ENCODE measurements at places on chromosomes 3 and 15. TPM values are rescaled to one million over a fixed set of nuclear protein-coding genes. Genes with fewer than 3 reads are reported as not detected.

- DNase-seq = no peak
- H3K4me1 ChIP-seq = peaks cover 15% of the 10 kb centered on the region
- H3K4me3 ChIP-seq = peak overlapping the region; percentile 98
- peak overlapping the region; percentile 99 for H3K27ac ChIP-seq
- H3K36me3 ChIP-seq = peaks cover 20% of the 10 kb centered on the region
Observed at GRCh38 chr3:49006408-49007067, 653 bp upstream of the WDR6 start.

GRCh38 chr3:151379083-151379734 is 5.3 kb downstream of the P2RY12 start:
- peaks cover 2% of the 10 kb centered on the region for H3K4me1 ChIP-seq
- no peaks in the 10 kb centered on the region for H3K36me3 ChIP-seq
- no peak for DNase-seq
- H3K4me3 ChIP-seq = no peak overlapping the region
- no peak overlapping the region for H3K27ac ChIP-seq

GRCh38 chr15:40008061-40008765 is 30.8 kb downstream of the SRP14 start:
- no peak overlapping the region for H3K27ac ChIP-seq
- H3K36me3 ChIP-seq = peaks cover 49% of the 10 kb centered on the region
- no peak for DNase-seq
- H3K27me3 ChIP-seq = no peaks in the 10 kb centered on the region
- H3K4me3 ChIP-seq = no peak overlapping the region
- H3K4me1 ChIP-seq = no peaks in the 10 kb centered on the region

DNA sequence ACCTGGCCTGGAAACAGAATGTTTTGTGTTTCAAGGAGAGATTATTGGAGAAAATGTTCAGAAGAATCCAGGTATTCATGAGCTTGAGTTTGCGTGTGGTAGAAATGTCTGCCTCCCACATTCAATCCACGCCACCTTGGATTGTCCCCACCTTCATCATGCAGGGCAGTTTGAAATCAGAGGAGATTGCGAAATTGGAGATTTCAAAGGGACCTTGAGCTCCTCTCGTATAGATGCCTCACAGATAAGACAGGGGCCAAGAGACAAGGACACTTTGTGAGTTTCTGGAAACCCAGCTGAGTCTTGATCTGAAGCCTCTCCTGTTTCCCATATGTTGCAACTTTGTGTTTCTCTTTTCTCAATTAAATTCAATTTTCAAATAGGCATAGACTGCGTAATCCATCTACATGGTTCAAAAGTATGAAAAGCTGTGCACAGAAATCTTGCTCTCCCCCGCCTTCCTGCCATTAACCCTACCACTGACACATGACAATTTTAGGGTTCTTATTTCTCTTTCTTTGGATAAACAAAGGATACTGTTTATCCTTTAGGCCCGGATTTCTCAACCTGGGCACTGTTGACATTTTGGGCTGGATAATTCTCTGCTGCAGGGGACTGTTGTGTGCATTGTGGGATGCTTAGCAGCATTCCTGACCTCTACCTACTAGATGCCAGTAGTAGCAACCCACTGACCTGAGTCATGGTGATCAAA is 53.8 kb downstream of the CMTM8 start:
- H3K27me3 ChIP-seq = no peaks in the 10 kb centered on the region
- no peak overlapping the region for H3K4me3 ChIP-seq
- no peak overlapping the region for H3K27ac ChIP-seq

- DNase-seq = no peak
- H3K27me3 ChIP-seq = peaks cover 27% of the 10 kb centered on the region
- no peak overlapping the region for H3K27ac ChIP-seq
- peaks cover 13% of the 10 kb centered on the region for H3K4me1 ChIP-seq
Observed at GRCh38 chr15:70023769-70024491, 73.8 kb downstream of the TLE3 start.

GRCh38 chr15:67422296-67422695 is 98.6 kb upstream of the C15orf61 start:
- DNase-seq = no peak
- H3K4me1 ChIP-seq = peaks cover 2% of the 10 kb centered on the region
- no peak overlapping the region for H3K4me3 ChIP-seq
- no peaks in the 10 kb centered on the region for H3K27me3 ChIP-seq
- no peaks in the 10 kb centered on the region for H3K36me3 ChIP-seq

The IFRD2 gene
- 164 TPM for total RNA-seq

GRCh38 chr15:72778796-72779195 is 4.8 kb downstream of the ADPGK start:
- DNase-seq = no peak
- H3K4me3 ChIP-seq = no peak overlapping the region
- H3K4me1 ChIP-seq = peaks cover 45% of the 10 kb centered on the region
- H3K27me3 ChIP-seq = no peaks in the 10 kb centered on the region

The FGF12 gene
- total RNA-seq = not detected

- H3K27me3 ChIP-seq = no peaks in the 10 kb centered on the region
- no peak for DNase-seq
- peaks cover 11% of the 10 kb centered on the region for H3K36me3 ChIP-seq
Observed at GRCh38 chr15:76313731-76314130, 2.5 kb upstream of the ETFA start.

DNA sequence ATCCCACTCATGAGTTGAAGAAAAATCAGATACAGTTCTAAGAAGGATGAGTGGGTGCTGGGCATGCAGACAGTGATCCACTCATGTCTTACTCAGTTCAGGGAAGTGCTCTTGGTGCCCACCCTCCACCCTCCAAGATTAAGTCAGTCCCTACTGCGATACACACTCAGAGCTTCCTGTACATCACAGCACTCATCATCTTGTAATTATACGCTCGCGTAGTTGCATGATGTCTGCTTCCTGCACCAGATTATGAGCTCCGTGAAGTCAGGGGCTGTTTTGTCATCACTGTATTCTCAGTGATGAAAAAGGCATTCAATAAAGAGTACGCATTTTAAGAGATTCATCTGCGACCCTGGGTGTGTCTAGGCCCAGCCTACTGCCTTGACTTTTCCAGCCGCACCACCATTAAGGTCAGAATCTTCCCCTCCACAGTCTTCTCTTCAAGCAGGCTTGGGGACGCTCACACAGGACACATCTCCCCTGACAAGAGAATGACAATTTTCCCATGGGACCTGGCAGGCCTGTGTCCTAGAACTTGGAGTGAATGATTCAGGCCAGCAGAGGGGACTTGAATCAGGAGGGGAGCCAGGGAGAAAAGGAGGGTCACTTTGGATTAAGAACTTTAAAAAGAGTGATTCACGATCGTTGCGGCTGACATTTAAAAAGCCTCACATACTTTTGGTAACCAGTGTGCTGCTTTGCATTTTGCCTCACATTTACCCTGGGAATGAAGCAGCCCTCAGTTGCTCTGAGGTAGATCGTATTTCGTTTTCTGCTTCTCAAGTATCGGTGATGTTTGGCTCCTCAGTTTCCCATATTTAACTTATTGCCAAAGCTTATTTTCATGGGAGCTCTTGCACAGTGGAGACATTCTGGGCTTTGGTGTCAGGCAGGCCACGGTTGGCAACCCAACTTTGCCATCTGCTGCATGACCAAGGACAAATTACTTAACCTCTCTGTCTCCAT is 7.9 kb upstream of the PDE8A start:
- H3K36me3 ChIP-seq = no peaks in the 10 kb centered on the region
- peaks cover 17% of the 10 kb centered on the region for H3K27me3 ChIP-seq
- H3K4me3 ChIP-seq = no peak overlapping the region
- H3K27ac ChIP-seq = no peak overlapping the region

- H3K36me3 ChIP-seq = no peaks in the 10 kb centered on the region
- H3K4me1 ChIP-seq = no peaks in the 10 kb centered on the region
Observed at GRCh38 chr3:24905266-24905665, 410.6 kb upstream of the THRB start.

- peaks cover 6% of the 10 kb centered on the region for H3K4me1 ChIP-seq
- peaks cover 46% of the 10 kb centered on the region for H3K27me3 ChIP-seq
- peak overlapping the region; percentile 43 for H3K4me3 ChIP-seq
- H3K27ac ChIP-seq = no peak overlapping the region
- DNase-seq = no peak
- no peaks in the 10 kb centered on the region for H3K36me3 ChIP-seq
Observed at GRCh38 chr3:138960417-138960852, 13.4 kb downstream of the FOXL2NB start.

GRCh38 chr15:77664428-77664827 is 31.7 kb upstream of the LINGO1 start:
- H3K27ac ChIP-seq = no peak overlapping the region
- no peak overlapping the region for H3K4me3 ChIP-seq

DNA sequence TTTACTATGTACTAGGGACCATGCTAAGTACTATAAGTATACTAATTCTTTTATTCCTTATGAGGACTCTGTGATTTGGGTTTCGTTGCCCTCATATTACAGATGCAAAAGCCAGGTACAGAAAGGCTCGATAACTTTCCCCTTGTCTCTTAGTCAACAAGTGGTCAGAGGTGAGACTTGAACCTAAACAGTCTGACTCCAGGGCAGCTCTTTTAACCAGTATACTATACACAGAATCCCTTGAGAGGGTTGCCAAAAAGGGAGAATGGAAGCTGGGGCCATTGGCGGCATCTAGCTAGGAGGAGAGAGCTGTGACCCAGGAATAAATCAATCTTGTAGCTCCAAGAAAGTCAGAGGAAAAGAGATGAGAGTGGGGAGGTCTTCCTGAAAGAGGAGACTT is 92.4 kb downstream of the TOP2B start:
- H3K27me3 ChIP-seq = no peaks in the 10 kb centered on the region
- no peak overlapping the region for H3K4me3 ChIP-seq
- DNase-seq = no peak

DNA sequence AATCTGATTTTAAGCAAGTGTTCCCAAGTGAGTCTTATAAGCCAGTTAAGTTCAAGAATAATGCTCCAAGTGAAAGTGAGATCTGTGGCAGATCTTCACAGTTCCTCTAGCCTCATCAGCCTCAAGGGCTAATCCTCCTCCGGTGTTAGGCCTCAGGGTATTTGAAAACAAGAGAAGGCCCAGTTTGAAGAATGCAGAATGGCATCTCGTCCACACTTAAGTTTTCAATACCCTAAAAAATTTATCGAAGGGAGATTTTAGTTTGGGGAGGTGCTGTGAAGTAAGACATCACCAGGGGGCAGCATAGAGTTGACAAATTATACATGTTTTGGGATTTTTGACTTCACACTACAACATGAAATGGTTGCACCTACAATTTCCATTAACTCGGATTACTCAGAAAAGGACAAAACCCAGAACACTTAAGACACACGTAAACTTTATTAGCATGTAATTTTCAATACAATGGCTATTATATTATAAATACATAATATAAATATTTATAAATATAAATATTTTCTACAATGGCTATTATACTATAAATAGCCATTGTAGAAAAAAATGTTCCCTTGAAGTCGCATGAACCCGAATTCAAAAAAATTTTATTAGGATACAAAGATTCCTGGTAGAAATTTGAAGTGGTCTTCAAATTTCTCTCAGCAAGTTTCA is 2.3 kb upstream of the TMEM266 start:
- DNase-seq = no peak
- H3K4me3 ChIP-seq = no peak overlapping the region
- H3K27ac ChIP-seq = no peak overlapping the region
- H3K27me3 ChIP-seq = peaks cover 56% of the 10 kb centered on the region

- H3K27ac ChIP-seq = peak overlapping the region; percentile 21
- H3K36me3 ChIP-seq = peaks cover 13% of the 10 kb centered on the region
- H3K4me3 ChIP-seq = no peak overlapping the region
- peaks cover 28% of the 10 kb centered on the region for H3K4me1 ChIP-seq
- H3K27me3 ChIP-seq = no peaks in the 10 kb centered on the region
- DNase-seq = no peak
Observed at GRCh38 chr3:5051772-5052171, 70.3 kb upstream of the ARL8B start.

The NR2E3 gene
- total RNA-seq = not detected

GRCh38 chr3:42228796-42229195 is 37.2 kb downstream of the CCK start:
- H3K4me3 ChIP-seq = no peak overlapping the region
- H3K4me1 ChIP-seq = peaks cover 3% of the 10 kb centered on the region
- H3K27ac ChIP-seq = no peak overlapping the region
- no peak for DNase-seq

The GRAMD2A gene
- not detected for total RNA-seq

The ABHD17C gene
- total RNA-seq = 4.2 TPM

- H3K27ac ChIP-seq = no peak overlapping the region
- no peak overlapping the region for H3K4me3 ChIP-seq
- peaks cover 39% of the 10 kb centered on the region for H3K4me1 ChIP-seq
- no peak for DNase-seq
Observed at GRCh38 chr3:14886101-14886500, 61.3 kb upstream of the NR2C2 start.

The EPHB3 gene
- total RNA-seq = not detected

GRCh38 chr3:40705663-40706062 is 180.9 kb downstream of the ZNF621 start:
- H3K36me3 ChIP-seq = no peaks in the 10 kb centered on the region
- H3K27ac ChIP-seq = no peak overlapping the region
- H3K27me3 ChIP-seq = peaks cover 1% of the 10 kb centered on the region
- H3K4me3 ChIP-seq = no peak overlapping the region
- H3K4me1 ChIP-seq = no peaks in the 10 kb centered on the region

DNA sequence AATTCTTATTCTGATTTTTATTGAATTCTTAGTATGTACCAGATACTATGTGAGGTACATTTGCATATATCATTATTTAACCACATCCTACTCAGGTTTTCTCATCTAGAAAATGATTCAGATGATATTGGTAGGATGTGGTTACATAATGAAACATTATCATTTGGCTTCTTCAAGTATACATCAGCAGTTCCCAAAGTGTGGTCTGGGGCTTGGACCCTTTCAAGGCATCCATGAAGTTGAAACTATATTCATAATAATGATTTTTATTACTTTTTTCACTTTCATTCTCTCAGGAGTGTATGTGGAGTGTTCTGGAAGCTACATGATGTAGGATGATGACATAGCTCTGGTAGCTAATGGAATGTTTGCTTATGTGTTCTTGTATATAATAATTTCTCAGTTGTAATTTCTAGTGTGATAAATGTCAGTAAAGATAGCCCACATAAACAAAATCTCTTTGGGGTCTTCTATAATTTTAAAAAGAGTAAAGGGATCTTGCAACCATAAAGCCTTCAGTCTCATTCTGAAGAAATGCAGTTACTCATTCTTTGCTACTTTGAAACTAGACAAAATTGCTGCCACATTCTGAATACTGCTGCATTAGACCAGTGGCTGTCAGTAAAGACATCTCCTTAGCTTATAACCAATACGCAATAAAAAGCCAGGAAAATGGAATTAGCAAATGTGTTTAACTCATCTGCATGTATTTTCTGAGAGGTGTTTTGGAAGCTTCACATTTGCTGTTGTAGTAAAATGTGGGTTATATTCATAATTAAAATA is 95.8 kb downstream of the PPARG start:
- peaks cover 42% of the 10 kb centered on the region for H3K36me3 ChIP-seq
- no peak overlapping the region for H3K4me3 ChIP-seq
- H3K27me3 ChIP-seq = peaks cover 12% of the 10 kb centered on the region
- DNase-seq = no peak
- no peak overlapping the region for H3K27ac ChIP-seq
- H3K4me1 ChIP-seq = peaks cover 34% of the 10 kb centered on the region

- peaks cover 24% of the 10 kb centered on the region for H3K4me1 ChIP-seq
- peaks cover 3% of the 10 kb centered on the region for H3K36me3 ChIP-seq
- H3K27me3 ChIP-seq = no peaks in the 10 kb centered on the region
- no peak overlapping the region for H3K27ac ChIP-seq
- H3K4me3 ChIP-seq = no peak overlapping the region
Observed at GRCh38 chr3:23859012-23859743, 53.4 kb downstream of the UBE2E1 start.

The SLC22A14 gene
- total RNA-seq = not detected

Measured in activated T-helper 2 cell treated with anti-CD3 and anti-CD28 coated beads, Interferon-gamma antibody, Interleukin-2, Interleukin-4, amounts not matched to agents 10 μg/mL and 5 μg/mL and 100 μg/mL, durations not matched to agents 14 hours and 24 hours and 36 hours (primary cell).